Stimulated activated CD4-positive, alpha-beta T cell treated with anti-CD3 and anti-CD28 coated beads, Interleukin-2, amount 100 ng/mL, for 48 hours (primary cell): ENCODE measurements at places on chromosomes 11 and 22.

- no peak for DNase-seq
Measured at GRCh38 chr11:4523666-4524065, 21.3 kb upstream of the OR52M1 start.

DNA sequence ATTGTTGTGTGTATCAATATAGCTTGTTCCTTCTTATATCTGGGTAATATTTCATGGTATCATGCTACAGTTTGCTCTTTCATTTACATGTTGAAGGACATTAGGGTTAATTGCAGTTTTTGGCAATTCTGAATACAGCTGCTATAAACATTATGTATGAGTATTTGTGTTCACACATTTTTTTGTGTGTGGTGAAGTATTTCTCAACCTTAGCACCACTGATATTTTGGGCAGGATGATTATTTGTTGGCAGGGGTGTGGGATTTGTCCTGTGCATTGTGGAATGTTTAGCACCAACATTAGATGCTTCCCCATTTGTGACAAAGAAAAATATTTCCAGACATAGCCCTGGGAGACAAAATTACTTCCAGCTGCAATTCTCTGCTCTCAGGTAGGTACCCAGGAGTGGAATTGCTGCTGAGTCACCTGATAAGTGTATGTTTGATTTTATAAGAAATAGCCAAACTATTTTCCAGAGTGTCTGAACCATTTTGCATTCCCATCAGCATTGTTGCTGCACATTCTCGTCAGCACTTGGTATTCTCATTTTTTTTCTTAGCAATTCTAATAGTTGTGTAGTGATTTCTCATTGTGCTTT, 128.2 kb downstream of the SNX19 start:
- DNase-seq = no peak

DNA sequence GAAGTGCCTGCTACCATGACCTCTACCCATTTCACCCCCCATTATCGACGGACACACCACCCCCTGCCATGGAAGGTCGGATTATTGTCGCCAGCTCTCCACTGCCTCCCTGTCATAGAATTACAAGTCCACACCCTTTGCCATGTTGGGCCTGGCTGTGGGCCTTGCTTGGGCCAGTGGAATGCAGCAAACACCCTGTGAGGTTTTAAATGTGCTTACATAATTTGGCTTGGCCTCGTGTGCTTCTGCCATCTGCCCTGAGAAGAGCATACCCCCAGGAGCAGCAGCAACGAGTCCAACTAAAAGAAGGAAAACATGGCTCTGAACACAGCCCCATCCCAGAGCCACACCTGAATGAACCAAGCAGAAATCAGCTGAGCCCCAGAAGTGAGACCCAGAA, 94.1 kb upstream of the PRDM11 start:
- DNase-seq = no peak

DNA sequence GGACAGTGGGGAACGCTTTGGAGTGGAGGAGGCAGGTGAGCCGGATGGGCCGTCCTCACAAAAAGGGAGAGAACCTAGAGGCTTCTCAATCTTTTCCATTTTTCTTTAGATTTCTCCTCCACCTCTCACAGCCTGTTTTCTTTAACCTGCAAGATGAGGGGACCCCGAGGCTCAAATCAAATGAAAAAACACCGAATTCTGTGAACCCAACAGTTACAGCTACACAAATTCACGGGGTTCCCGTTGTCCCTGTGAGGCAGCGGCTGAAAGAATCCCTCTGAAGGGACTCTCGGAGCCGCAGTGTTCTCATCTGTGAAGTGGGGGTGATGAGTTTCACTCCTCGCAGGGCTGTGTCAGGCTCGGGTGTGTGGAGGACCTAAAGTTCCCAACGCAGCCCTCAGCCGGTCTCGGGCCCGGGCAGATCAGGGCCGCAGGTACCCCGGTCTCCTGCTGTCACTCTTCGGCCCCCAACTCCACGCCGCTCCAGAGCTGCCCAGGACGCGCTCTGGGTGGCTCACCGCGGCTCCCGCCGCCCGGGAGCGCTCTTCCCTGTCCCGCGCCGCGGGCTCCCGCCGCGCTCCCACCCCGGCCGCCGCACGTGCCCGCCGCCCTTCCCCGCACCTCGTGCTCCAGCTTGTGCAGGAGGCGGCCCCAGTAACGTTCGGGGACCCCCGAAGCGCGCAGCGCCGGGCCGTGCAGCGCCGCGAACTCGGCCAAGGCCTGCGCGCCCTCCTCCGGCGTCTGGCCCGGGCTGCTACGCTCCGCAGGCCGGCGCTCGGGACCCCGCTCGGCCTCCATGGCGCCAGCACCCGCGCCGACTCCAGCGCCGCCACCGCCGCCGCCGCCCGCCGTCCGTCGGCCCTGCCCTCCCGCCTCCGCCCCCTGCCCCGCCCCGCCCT, at the start of gene TTLL12:
Gene TTLL12 (minus strand): TSS at position 863 of the 899 bp plus-strand sequence. CDS start 65 bp downstream, at position 798.
- peak; percentile 41 for DNase-seq

DNA sequence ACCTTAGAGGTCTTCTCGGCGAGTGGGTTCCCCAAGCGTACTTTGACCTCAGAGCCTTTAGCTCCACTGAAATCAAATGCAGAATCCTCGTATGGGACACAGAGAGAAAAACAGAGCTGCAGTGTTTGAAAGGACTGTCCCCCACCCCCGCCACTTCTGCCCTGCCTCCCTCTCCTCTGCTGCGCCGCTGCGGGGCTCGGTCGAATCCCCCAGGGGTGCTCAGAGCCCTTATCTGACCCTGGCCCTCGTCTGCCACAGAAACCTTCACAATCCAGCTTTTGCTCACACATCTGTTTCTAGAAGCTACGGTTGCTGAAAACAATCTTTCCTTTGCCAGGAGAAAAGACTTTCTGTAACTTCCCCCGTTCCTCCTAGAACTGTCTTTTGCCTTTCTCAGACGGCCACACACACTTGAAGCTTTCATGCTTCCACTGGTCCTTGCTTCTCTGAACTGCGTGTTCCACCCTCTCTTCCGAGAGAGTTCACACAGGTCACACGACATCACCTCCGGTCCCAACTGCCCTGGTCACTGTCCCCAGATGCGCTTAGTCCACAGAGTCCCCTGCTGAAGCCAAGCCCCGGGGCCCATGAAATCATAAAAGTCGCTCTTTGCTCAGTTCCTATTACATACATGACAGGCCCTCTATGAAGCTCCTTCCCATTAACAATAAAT, 3.7 kb downstream of the SMIM35 start:
- no peak for DNase-seq

DNA sequence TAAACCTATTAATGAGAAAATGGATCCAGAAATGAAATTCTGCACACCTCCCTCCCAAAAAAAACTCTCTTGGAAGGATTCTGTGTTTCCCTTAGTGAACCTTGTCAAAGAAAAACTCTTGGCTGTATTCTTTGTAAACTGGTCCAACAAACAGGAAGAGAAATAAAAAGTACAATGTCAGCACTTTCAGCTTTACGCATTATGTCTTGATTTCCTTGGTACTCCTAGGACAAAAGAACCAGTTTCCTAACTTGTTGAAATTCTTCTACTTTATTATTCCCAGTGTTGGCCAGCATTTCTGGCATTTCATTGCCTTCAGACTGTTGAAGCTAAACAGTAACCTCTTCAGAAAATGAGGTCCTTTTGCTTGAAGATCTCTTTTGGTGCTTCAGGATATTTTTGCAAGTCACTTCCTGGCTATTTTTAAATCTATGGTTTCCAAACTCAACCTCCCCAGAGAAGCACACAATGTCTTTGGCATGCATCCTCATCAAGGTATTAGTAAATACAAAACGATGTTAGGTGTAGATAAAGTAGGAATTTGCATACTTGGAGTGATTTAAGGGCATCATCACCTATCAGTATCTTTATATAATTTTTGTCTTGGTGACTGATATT, 342.7 kb downstream of the AASDHPPT start:
- no peak for DNase-seq

DNA sequence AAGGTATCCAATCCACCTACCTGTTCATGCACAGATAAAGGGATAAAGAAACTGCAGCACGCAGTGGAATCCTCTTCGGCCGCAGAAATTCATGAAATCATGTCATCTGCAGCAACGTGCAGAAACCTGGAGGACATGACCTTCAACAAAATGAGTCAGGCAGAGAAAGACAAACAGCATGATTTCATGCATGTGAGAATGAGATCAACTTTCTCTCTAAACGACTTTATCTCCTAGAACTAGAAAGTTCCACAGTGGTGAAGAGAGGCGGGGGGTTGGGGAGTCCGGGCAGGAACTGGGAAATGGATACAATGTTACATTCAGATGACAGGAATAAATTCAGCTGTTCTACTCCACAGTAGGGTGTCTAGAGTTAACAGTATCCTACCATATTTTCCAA, 9.9 kb downstream of the RGL4 start:
- no peak for DNase-seq

GRCh38 chr11:110928391-110928790, 216.2 kb upstream of the ARHGAP20 start:
- no peak for DNase-seq

GRCh38 chr11:975827-976226, 50.2 kb downstream of the AP2A2 start:
- DNase-seq = no peak

DNA sequence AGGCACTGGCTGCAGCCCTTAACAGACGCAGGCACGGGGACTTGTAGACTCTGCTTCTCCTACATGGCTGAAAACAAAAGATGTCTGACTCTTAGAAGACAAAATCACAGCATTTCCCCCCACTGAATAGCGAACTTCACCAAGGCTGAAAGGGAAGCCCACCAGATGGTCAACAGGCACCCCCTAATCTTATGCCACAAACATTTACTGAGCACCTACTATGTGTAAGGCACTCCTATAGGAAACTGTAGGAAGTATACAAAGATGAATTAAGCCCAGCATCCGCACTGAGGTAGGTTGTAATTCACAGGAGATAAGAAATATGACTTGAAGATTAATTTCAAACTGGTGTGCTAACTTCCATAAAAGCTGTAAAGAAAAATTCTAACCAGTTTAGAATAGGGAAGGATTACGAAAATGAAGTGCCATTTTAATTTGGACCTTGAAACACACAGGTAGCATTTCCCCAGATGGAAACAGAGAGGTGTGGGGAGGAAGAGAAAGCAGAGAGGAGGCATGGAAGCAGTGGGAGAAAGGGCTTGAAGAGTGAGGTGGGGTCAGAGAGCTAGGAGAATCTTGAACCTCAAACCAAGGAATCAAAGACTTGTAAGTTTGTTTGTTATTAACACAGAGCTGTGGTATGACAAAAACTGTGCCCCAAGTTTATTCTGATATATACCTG, 38.1 kb downstream of the NUMA1 start:
- no peak for DNase-seq

DNA sequence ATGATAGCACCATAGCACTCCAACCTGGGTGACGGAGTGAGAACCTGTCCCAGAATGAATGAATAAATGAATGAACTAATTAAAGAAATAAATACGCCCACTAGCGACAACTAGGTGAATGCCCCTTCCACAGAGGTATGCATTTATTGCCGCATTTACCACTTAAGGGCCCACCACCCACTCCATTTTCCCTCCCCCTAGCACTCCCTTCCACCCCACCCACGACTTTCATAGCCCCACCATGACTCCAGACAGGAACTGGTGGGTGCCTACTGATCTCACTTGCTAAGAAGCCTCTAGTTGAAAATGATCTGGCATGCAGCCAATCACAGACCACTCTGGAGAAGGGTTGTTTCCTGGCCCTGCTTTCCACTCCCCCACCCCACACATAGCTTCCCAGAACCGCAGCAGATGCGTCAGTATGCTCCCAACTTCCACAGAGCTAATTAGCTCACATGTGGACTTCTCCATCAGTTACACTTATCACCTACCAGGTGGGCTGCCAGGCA, 167.6 kb downstream of the WT1 start:
- DNase-seq = no peak

DNA sequence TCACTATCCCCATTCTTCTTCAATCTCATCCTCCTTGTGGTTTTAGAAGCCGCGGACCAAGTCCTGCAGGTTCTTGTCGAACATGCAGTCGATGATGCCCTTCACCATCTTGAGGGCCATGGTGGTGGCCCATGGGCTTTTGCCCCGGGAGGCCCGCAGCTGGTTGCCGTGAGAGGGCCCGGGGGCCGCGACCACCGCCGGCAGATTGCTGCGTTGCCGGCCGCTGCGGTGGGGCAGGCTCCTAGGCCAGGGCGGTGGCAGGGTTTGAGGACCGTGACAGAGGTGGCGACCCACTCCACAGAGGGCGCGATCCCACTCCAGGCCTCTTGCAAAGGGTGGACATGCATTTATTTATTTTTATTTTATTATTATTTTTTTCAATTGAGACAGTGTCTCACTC, 67.0 kb downstream of the APOL5 start:
- no peak for DNase-seq

GRCh38 chr11:35852056-35852455, 91.8 kb upstream of the LDLRAD3 start:
- DNase-seq = no peak

GRCh38 chr11:69509846-69510390, 28.5 kb downstream of the LINC01488 start:
- DNase-seq = no peak

GRCh38 chr11:122681070-122681469, 25.5 kb downstream of the UBASH3B start:
- DNase-seq = no peak

GRCh38 chr11:58924230-58924629, 15.1 kb upstream of the GLYATL1 start:
- no peak for DNase-seq

- no peak for DNase-seq
Measured at GRCh38 chr11:134069426-134070341, 812 bp downstream of the JAM3 start.

DNA sequence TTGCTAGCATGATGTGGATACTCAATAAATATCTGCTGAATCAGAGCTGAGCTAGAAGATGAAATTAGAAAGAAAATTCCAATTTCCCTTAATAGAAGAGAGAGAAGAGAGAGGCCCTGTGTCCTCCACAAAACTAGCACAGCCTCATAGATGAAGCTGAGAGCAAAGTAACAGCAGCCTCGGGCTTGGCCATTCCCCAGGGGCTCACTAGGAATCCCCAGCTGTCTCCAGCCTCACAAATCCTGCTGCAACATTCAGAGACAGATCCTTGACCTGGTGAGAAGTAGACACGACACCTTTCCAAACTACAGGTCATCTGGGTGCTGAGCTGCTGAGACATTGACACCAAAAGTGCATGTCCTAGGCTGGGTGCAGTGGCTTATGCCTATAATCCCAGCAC, 26.1 kb upstream of the IRAG1 start:
- no peak for DNase-seq

DNA sequence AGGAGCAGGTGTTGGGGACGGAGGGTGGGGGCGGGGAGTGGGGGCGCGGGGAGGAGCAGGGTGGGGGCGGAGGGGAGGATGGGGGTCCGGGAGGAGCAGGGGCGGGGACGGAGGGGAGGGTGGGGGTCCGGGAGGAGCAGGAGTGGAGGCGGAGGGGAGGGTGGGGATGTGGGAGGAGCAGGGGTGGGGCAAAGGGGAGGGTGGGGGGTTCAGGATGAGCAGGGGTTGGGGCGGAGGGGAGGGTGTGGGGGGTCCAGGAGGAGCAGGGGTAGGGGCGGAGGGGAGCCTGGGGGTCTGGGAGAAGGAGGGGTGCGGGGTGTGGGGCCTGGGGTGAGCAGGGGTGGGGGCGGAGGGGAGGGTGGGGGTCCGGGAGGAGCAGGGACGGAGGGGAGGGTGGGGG, 17.1 kb downstream of the CRELD2 start:
- DNase-seq = no peak
